ENCODE measurements at places on chromosomes 7 and 10. TPM values are rescaled to one million over a fixed set of nuclear protein-coding genes. Genes with fewer than 3 reads are reported as not detected.

DNA sequence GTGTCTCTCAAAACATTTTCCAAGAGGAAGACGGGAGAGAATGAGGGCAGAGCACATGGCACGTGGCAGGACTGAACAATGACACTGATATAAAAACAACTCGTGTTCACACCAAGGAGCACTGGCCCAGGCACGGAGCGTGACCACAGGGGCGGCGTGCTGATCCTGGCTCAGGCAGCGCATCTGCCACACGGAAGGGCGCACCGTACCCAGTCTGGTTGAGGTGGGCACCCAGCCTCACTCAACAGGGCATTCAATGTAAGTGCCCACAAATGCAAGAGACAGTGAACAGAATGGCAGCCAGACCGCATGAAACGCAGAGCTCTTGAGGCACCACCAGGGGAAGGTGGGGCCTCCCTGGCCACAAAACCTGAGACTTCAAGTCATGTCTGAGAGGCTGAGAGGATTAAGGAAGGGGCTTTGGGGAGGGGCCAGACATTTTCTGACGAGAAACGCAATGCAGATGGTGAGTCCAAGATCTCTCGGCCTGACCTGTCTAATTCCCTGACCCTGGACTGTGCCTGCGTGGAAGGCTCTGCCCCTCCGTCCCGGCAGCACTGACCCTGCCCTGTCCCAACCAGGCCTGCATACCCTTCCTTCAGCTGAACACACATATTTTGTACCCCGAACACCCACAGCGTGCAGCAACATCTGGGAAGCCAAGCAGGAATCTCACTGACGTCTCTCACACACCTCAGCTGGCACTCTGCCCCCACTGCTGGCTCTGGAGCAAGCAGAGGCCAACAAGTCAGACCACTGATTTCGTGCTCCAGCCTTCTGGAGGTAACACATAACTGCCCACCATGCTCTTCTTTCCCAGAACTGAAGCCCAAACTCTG is 35.5 kb downstream of the VOPP1 start:
- DNase-seq: no peak

Gene LRIT1
- total RNA-seq: not detected

GRCh38 chr10:8043569-8044306 is 10.8 kb upstream of the GATA3 start:
- no peak for DNase-seq

Gene AKR1C4
- total RNA-seq: not detected

- DNase-seq: no peak
Measured at GRCh38 chr7:150406312-150406566, 27.1 kb downstream of the ZNF775 start.

Gene PDE6C
- not detected for total RNA-seq

Gene OR6V1
- not detected for total RNA-seq

GRCh38 chr7:66078067-66078466 is 2.4 kb downstream of the ASL start:
- peak; percentile 42 for DNase-seq

All from left ventricle myocardium superior (tissue), 1 donor.